ENCODE measurements at places on chromosomes 13 and 19. TPM values are rescaled to one million over a fixed set of nuclear protein-coding genes. Genes with fewer than 3 reads are reported as not detected.

DNA sequence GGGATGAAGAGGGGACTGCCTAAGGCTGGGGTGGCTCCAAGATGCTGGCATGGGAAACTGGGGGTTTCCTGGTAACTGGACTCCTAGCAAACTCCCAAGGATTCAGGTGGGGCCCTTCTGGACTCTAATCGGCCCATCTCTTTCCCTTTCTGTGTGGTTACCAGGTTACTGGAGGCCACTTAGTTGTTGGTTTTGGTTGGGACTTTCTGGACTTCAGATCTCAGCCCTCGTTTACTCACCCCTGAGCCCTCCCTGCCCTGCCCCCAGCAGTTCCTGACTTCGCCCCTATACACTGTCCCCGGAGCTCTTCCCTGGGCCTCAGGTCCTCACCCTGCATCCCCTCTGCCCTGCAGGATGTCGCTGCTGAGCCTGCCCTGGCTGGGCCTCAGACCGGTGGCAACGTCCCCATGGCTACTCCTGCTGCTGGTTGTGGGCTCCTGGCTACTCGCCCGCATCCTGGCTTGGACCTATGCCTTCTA lies 328 bp downstream of the CYP4F12 start:
- peak overlapping the region; percentile 70 for H3K27ac ChIP-seq
- H3K36me3 ChIP-seq = no peaks in the 10 kb centered on the region
- no peak for DNase-seq

REEP6 gene
- total RNA-seq = 4.4 TPM

CLIP3 gene
- 44.7 TPM for total RNA-seq

DNA sequence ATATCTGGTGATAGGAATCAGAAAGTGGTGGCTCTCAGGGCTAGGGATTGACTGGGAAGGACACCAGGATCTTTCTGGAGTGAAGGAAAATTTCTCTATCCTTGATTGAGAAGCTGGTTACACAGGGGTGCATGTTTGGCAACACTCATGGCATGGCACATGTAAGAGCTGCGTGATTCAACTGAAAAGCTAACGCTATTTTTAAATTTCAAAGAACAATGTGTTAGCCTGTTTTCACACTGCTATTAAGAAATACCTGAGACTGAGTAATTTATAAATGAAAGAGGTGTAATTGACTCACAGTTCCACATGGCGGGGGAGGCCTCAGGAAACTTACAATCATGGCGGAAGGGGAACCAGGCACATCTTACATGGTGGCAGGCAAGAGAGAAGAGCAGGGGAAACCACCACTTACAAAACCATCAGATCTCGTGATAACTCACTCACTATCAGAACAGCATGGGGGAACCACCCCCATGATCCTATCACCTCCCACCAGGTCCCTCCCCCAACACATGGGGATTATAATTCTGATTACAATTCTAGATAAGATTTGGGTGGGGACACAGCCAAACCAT lies 7.4 kb downstream of the SIGLEC8 start:
- no peaks in the 10 kb centered on the region for H3K36me3 ChIP-seq
- H3K27me3 ChIP-seq = no peaks in the 10 kb centered on the region
- no peak overlapping the region for H3K27ac ChIP-seq
- no peak overlapping the region for H3K4me3 ChIP-seq

PET100 gene
- 35.4 TPM for total RNA-seq

ZNF433 gene
- 5.7 TPM for total RNA-seq

TRPC4 gene
- 1.1 TPM for total RNA-seq

GRCh38 chr13:20624213-20624612 lies 57.3 kb downstream of the IFT88 start:
- H3K27ac ChIP-seq = no peak overlapping the region
- H3K4me3 ChIP-seq = no peak overlapping the region
- DNase-seq = no peak
- no peaks in the 10 kb centered on the region for H3K4me1 ChIP-seq

GRCh38 chr13:20526664-20527063 lies 1.0 kb upstream of the CRYL1 start:
- no peaks in the 10 kb centered on the region for H3K27me3 ChIP-seq
- H3K36me3 ChIP-seq = no peaks in the 10 kb centered on the region
- H3K27ac ChIP-seq = peak overlapping the region; percentile 22
- peaks cover 3% of the 10 kb centered on the region for H3K4me1 ChIP-seq

DNA sequence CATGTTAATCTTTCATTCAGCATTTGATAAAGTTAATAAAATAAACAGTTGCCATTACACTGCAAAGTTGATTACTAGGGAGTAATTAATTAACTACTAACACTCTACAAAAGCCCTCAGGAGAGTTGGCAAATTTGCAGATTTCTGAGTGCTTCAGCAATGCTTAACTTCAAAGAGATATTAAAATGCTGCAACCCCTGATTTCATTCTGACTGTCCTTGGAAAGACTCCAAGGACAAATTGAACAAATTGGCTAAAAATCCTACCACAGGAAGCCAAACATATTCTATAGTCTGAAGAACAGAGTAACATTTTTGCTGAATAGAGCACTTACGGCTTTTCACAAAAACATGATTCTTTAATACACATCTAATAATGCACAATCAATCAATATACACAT lies 1543.0 kb downstream of the SLITRK5 start:
- no peak for DNase-seq
- no peaks in the 10 kb centered on the region for H3K36me3 ChIP-seq
- no peaks in the 10 kb centered on the region for H3K27me3 ChIP-seq
- no peak overlapping the region for H3K27ac ChIP-seq

DNA sequence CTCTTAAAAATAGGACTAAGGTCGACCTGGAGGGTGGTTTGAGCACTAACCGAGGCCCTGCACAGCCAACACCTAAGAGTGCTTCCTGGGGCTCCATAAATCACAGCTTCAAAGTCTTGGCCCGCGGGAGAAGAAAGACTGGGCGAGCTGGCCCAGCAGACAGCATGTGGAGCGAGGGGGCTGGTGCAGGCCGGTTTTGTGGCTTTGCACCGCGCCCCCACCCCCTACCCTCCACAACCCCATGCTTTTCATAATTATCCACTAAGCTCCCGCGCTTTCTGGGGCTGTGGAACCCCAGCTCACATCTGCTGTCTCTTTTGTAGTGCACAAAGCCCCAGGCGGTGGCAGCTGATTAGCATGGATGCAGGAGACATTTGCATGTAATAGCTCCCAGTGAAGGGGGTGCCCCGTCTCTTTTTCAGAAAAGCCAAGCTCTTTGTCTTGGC lies 17.1 kb downstream of the CARM1 start:
- DNase-seq = no peak
- peaks cover 5% of the 10 kb centered on the region for H3K4me1 ChIP-seq
- no peaks in the 10 kb centered on the region for H3K27me3 ChIP-seq

GRCh38 chr19:10226376-10227025 lies 4.6 kb downstream of the S1PR2 start:
- DNase-seq = peak; percentile 72
- peak overlapping the region; percentile 40 for H3K4me3 ChIP-seq
- peaks cover 29% of the 10 kb centered on the region for H3K4me1 ChIP-seq
- H3K36me3 ChIP-seq = no peaks in the 10 kb centered on the region
- H3K27ac ChIP-seq = peak overlapping the region; percentile 98

DNA sequence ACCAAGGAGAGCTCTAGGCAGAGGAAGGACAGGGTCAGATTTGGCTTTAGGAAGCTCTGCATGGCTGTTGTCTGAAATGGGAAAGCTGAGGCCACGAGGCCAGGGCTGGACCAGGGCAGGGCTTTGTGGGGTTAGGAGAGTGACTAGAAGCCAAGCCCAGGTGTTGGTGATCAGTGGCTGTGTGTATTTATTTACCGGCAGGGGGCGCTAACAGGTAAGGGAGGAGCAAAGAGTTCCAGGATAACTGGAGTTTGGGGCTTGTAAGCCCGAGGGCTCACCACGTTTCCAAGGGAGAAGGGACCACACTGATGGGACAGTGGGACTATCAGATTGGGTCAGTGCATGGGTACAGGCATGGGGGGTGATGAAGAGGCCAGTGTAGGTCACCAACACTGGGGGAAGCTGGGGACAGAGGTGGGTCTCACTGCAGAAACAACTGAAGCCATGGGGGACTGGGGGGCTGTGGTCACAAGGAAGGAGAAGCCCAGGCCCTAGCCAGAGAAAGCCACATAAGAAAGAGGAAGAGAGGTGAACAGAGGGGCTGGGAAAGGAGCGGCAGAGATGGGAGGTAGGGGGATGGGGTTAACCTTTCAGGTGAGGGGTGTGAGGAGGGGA lies 3.9 kb downstream of the TMEM147 start:
- no peak overlapping the region for H3K27ac ChIP-seq
- peak; percentile 33 for DNase-seq
- peaks cover 14% of the 10 kb centered on the region for H3K4me1 ChIP-seq
- H3K36me3 ChIP-seq = no peaks in the 10 kb centered on the region

DNA sequence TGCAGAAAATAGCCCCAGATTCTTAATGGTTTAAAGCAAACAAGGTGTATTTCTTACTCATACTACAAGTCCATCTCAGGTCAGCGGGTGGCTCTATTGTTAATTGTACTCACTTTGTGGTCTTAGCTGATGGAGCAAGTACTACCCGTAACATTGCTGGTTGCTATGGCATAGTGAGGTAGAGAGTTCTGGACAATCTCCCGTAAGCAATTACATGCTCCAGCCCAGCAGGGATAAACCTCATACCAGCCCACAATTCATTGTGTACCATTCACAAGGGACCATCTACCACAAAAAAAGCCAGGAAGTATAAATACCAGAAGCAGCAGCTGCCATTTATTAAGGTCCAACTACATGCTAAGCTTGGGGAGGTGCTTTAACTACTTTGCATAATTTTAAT lies 167.1 kb downstream of the PCDH9 start:
- H3K4me3 ChIP-seq = no peak overlapping the region
- no peaks in the 10 kb centered on the region for H3K36me3 ChIP-seq
- DNase-seq = no peak
- H3K27ac ChIP-seq = no peak overlapping the region
- no peaks in the 10 kb centered on the region for H3K27me3 ChIP-seq

GRCh38 chr19:17420475-17420924 lies 653 bp downstream of the MVB12A start:
- peak overlapping the region; percentile 90 for H3K4me3 ChIP-seq
- H3K27me3 ChIP-seq = peaks cover under 1% of the 10 kb centered on the region
- peaks cover 24% of the 10 kb centered on the region for H3K4me1 ChIP-seq

KIR2DL3 gene
- total RNA-seq = not detected

DNA sequence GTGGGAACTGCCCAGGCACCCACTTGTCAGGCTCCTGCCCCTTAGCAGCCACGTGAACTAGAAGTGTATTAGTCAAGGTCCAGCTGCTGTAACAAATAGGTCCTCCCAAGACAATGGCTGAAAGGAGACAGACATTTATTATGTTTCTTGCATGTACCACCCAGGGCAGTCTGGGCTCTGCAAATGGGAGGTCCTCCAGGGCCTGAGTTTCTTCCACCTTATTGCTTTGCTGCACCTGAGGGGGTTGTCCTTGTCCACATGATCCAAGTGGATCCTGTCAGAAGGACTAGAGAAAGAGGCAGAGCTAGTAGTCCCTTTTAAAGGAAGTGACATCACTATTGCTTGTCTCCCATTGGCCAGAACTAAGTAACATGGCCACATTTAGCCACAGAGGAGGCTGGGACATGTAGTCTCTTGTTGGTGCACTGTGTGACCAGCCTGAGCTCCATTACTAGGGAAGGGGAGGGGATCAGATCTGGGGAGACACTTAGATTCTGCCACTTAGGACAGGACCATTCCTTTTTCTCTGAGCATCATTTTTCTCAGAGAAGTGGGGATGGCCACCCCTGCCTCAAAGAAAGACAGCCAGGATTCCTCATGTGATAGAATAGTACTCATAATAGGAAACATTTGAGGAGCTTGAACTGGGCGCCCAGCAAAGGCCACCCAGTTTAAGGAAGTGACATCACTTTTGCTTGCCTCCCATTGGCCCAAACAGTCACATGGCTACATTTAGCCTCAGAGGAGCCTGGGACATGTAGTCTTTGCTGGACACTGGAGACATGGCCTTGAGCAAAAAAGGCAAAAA lies 15.1 kb downstream of the CC2D1A start:
- H3K27ac ChIP-seq = no peak overlapping the region
- peaks cover 95% of the 10 kb centered on the region for H3K36me3 ChIP-seq
- H3K4me3 ChIP-seq = no peak overlapping the region
- no peak for DNase-seq
- no peaks in the 10 kb centered on the region for H3K27me3 ChIP-seq
- H3K4me1 ChIP-seq = no peaks in the 10 kb centered on the region

- H3K4me3 ChIP-seq = no peak overlapping the region
- H3K4me1 ChIP-seq = no peaks in the 10 kb centered on the region
- H3K27ac ChIP-seq = no peak overlapping the region
- no peak for DNase-seq
These were observed 739.4 kb downstream of the EFNB2 start for GRCh38 chr13:105796081-105796480.

DNA sequence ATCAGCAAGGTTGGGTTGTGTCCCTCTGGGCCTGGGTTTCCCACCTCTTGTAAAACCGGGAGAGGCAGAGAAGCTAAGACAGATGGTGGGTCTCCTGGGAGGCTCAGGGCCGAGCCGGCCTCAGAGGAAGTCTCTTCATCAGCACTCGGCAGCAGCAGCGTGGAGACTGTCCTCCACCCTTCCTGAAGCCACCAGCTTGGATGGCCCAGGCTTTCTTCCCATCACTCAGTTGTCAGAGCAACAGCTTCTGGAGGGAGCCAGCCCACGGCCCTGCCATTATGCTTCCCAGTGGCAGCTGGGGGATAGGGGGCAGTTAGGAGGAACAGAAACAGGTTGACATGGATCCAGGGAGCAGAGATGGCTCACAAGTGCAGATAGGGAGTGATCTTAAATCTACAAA lies 191.0 kb downstream of the KATNAL1 start:
- H3K4me1 ChIP-seq = peaks cover 18% of the 10 kb centered on the region
- H3K4me3 ChIP-seq = no peak overlapping the region
- no peak overlapping the region for H3K27ac ChIP-seq

DNA sequence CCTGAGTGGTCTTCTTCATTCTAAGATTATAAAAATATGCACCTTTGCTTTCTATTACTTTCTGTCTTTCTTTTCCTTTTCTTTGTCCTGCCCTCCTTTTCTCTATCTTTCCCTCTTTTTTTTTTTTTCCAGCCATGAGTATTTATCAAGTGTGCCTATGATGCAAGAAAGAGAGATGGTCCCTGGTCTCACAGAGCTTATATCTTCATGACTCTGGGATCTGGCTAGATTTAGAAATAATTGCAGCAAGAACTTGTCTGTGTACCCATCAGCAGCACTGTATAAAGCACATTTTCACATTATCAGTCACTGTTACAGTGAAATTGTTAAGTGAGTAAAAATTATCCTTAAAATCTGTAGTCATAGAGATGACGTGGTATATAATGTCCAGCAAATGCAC lies 31.6 kb upstream of the GAS6 start:
- H3K27me3 ChIP-seq = no peaks in the 10 kb centered on the region
- peaks cover 6% of the 10 kb centered on the region for H3K4me1 ChIP-seq

- no peak for DNase-seq
- no peak overlapping the region for H3K27ac ChIP-seq
- H3K4me1 ChIP-seq = no peaks in the 10 kb centered on the region
- no peaks in the 10 kb centered on the region for H3K36me3 ChIP-seq
- H3K27me3 ChIP-seq = no peaks in the 10 kb centered on the region
- H3K4me3 ChIP-seq = no peak overlapping the region
These were observed 15.9 kb upstream of the ZNF681 start for GRCh38 chr19:23774524-23774971.

GRCh38 chr19:21758296-21758695 lies 9.1 kb downstream of the ZNF100 start:
- DNase-seq = no peak
- no peak overlapping the region for H3K27ac ChIP-seq
- H3K36me3 ChIP-seq = peaks cover 84% of the 10 kb centered on the region
